Activated CD4-positive, alpha-beta T cell treated with anti-CD3 and anti-CD28 coated beads, Interleukin-2, amount 50 U/mL, for 16 hours (primary cell): ENCODE measurements at places on chromosomes 5 and 9.

- DNase-seq = no peak
Measured at GRCh38 chr5:97525780-97526179, 342.7 kb upstream of the RIOK2 start.

GRCh38 chr9:7293091-7293490, 506.5 kb downstream of the DMAC1 start:
- DNase-seq = peak; percentile 26

- no peak for DNase-seq
Measured at GRCh38 chr5:148091991-148092964, 28.5 kb downstream of the SPINK5 start.

DNA sequence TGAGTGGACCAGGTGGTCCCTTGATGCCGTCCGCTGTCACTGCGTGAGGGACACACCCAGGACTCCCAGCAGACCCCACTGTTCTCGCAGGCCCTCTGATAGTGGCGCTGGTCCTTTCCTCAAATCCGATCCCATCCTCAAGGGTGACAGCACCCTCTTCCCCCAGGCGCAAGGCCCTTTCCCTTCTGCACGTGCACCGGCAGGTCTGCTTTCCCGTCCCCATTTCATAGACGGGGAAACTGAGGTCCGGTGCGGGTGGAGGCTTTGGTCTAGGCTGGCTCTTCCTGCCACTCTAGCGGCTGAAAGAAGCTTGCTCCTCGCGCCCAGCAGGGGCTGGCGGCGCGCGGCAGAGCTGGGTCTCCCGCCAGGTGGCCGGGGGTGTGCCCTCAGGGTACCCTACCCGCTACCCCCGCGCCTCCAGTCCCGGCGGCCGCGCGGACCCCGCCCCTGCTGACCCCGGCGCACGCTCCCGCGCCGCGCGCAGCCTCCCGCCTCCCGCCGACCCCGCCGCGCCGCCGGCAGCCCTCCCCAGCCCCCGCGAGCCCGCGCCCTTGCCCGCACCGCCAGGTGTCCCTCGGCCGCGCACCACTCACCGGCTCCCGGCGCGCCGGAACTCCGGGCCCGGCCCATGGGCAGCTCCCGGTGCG, 453 bp downstream of the RASGEF1C start:
- peak; percentile 13 for DNase-seq

GRCh38 chr5:175752826-175753535, 95.1 kb downstream of the HRH2 start:
- no peak for DNase-seq

- DNase-seq = no peak
Measured at GRCh38 chr5:36417668-36418067, 116.0 kb upstream of the RANBP3L start.

DNA sequence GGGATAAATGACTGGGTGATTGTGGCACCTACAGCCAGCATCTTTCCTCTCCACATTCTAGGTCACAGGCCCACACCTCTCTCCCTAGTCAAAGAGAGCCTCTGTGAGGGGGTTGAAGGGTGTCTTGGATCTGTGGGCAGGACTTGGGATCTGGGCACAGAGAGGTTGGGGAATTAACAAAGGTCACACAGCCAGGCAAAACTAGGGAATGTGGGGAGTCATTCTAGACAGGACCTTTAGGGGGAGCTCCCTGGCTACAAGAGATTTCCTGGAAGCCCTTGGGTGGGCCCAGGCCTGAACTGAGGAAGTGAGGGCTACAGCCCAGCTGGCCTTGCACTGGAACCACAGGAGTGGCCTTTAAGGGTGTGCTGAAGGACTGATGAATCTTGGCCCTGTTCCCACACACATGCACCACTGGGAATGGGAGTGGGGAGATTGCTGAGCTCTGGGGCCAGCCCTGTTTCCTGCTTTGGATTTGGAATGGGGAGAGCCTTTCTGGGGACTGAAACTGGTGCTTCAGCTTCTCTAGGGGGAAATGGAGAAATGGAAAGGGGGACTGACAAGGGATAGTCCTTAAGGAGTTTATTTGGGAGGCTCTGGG, 12.4 kb upstream of the CXXC5 start:
- DNase-seq = no peak

- DNase-seq = no peak
Measured at GRCh38 chr9:80632041-80632440, 1057.3 kb downstream of the TLE1 start.

GRCh38 chr5:11902201-11902619, 2.0 kb downstream of the CTNND2 start:
- DNase-seq = no peak

DNA sequence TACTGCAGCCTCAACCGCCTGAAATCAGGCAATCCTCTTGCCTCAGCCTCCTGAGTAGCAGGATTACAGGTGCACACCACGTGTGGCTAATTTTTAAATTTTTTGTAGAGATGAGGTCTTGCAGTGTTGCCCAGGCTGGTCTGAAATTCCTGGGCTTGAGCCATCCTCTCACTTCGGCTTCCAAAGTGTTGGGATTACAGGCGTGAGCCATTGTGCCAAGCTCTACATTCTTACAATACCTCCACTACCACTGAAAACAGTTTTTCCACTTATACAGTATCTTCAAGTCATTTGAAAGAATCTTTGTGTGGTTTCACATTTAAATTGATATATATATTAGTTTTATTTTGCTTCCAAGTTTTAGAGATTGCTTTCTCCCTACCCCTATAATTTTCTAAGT, 42.6 kb downstream of the LARP1 start:
- DNase-seq = no peak

GRCh38 chr5:105158526-105158925, 1595.9 kb upstream of the NUDT12 start:
- no peak for DNase-seq

GRCh38 chr9:38339087-38339486, 53.4 kb upstream of the ALDH1B1 start:
- peak; percentile 51 for DNase-seq

DNA sequence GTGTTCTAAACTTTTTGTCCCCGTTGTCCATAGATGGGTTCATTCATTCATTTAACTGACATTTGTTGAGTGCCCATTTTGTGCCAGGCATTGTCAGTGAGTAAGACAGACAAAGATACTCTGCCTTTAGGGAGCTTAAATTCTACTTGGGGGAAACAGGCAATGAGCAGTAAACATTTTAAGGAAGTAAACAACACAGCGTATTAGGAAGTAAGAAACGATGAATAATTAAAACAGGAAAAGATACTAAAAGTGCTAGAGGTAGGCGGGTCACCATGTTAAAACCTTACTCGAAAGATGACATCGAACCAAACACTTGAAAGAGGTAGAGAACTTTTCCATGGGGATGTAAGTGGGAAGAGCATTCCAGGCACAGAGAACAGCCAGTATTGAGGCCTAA, 5.5 kb upstream of the MAML1 start:
- DNase-seq = no peak

DNA sequence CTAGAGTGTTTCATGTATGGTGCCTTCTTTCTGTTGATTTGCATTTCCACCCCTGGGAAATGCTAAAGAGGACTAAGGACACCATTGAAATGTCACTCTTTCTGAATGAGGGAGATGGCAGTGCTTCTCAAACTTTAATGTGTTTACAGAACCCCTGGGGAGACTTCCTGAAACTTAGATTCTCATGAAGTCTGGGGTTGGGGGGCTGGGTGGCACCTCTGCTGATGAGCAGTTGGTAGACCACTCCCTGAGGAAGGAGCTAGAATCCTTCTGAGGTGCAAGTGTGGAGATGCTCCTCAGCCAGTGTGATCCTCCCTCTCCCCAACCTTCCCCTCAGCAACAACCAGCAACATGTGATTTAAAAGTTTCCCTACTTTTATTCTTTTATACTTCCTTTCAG, 546.8 kb downstream of the LRRC70 start:
- no peak for DNase-seq

DNA sequence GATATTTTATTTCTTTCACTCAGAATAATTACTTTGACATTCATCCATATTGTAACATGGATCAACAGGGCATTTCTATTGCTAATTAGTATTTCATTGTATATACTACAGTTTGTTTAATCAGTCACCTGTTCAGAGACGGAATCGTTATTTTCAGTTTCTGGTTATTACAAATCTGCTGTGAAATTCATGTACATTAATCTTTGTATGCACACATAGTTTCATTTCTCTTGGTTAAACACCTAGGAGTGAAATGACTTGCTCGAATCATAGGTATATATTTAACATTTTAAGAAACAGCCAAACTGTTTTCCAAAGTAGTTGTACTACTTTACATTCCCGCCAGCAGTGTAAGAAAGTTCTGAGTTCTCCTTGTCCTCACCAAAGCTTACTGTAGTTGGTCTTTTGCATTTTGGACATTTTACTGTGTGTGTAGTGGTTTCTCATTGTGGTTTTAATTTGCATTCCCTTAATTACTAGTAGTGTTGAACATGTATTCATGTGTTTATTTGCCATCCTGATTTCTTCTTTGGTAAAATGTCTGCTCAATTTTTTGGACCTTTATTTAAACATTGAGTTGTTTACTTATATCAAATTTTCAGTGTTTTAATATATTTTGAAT, 198.2 kb downstream of the SAXO1 start:
- peak; percentile 21 for DNase-seq

DNA sequence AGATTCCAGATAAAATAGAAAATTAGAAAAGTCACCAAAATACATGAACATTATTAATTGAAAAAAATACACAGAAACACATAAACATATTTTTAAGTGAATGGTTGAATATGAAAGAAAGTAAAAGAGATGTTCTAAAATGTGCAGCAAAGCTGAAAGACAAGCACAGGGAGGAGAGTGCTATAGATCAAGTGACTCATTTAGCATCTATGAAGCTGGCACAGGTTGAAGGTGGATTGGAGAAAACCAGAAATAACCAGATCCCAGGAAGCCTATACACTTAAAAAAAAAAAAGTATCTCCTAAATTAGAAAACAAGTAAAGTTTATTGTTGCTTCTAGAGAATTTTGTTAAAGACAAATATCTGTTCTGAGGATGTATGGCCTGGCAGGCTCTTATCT, 338.9 kb downstream of the CDH12 start:
- DNase-seq = no peak
